ENCODE measurements at places on chromosomes 11 and 22. TPM values are rescaled to one million over a fixed set of nuclear protein-coding genes. Genes with fewer than 3 reads are reported as not detected.

The RIMBP3C gene
- total RNA-seq = 0.59 TPM

The OR8D4 gene
- not detected for total RNA-seq

The C1QTNF5 gene
- total RNA-seq = 18.4 TPM

The ALDH3B1 gene
- total RNA-seq = 34.4 TPM

The HDHD5 gene
- 28.0 TPM for total RNA-seq

The NFAM1 gene
- 0.09 TPM for total RNA-seq

The FBXO7 gene
- total RNA-seq = 47.2 TPM

The MUC2 gene
- total RNA-seq = not detected

The SPA17 gene
- 5.0 TPM for total RNA-seq

The TSPAN32 gene
- not detected for total RNA-seq

The CRYBB2 gene
- total RNA-seq = not detected

The CALCA gene
- total RNA-seq = not detected

The APOL6 gene
- 20.5 TPM for total RNA-seq

The MMP13 gene
- total RNA-seq = not detected

The RBMXL2 gene
- not detected for total RNA-seq

The FJX1 gene
- 33.4 TPM for total RNA-seq

The TRPM5 gene
- total RNA-seq = not detected

The GRAP2 gene
- not detected for total RNA-seq

The CFAP300 gene
- 5.3 TPM for total RNA-seq

The MUC5AC gene
- total RNA-seq = not detected

The XKR3 gene
- total RNA-seq = not detected

The CD248 gene
- total RNA-seq = 52.9 TPM

The SOX6 gene
- 1.2 TPM for total RNA-seq

The PITPNM1 gene
- 31.0 TPM for total RNA-seq

The OR8D1 gene
- total RNA-seq = not detected

The SHISA8 gene
- not detected for total RNA-seq

The APLNR gene
- total RNA-seq = not detected

The BDNF gene
- 26.4 TPM for total RNA-seq

The NCR3LG1 gene
- 11.1 TPM for total RNA-seq

The MS4A7 gene
- total RNA-seq = not detected

The METTL15 gene
- 23.0 TPM for total RNA-seq

The TSPAN18 gene
- total RNA-seq = 0.30 TPM

The SPI1 gene
- total RNA-seq = not detected

The PRR5L gene
- 23.2 TPM for total RNA-seq

The ARHGAP8 gene
- not detected for total RNA-seq

The OOSP2 gene
- not detected for total RNA-seq

The WBP2NL gene
- total RNA-seq = 0.60 TPM

The C11orf91 gene
- not detected for total RNA-seq
